SK-N-SH treated with all-trans-retinoic acid at 6 μM for 48 hours (cell line): ENCODE measurements at places on chromosomes 5 and 9.

DNA sequence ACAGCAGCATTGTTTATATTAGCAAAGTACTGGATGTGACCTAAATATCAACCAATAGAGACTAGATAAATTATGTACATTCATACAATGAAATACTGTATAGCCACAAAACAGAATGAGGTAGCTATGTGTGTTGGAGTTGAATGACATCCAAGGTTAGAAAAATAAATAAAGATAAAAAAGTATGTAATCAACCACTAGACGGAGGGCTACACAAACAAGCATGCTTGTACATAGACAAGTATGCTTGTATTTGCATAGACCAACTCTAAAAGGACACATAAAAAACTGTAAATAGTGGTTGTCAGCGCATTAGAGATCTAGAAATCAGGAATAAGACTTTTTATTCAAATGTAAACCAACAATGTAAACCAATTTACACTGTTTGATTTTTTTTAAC, 3.0 kb downstream of the FEM1C start:
- ATAC-seq, result no peak

DNA sequence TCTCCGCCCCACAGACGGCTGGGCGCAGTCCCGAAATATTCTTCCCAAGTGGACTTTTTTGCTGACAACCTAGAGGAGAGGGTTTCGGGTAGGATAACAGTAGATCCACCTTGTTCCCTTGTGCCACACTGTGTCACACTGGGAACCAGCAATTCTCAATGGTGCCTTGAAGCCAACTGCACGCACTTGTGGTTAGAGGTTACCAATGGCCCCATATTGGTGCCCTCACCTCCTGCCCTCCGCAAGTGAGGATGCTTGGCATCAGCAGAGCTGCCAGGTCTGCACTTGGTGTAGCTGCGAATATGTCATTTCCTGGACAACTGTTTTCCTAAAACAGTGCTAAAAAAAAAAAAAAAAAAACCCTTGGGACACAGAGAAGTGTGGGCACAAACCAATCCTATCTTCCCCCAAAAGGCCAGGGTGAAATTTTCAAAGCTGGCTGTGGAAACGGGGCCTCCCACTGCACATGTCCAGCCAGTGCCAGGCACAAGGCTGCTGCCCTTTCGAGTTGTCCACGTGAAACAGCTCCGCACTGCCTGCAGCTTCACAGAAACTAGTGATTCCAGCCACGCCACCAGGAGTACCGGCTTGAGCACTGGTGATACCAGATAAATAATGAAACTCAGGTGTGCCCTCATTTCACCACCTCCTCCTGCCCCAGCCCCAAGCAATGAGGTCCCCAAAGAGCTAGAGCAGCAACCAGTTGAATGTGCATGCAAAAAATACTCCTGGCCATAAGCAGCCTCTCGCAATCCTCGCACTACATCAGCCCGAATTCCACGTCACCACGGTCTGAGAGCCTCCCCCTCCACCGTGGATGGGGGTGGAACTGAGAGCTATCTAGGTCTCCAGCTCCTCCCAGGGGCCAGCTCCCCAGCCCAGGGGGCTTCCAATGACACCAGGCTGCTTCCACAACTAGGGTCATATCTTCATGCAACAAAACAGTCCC, 51.2 kb downstream of the USP20 start:
- ATAC-seq, result no peak

GRCh38 chr5:6356578-6357164, 21.7 kb downstream of the MED10 start:
- ATAC-seq, result no peak

DNA sequence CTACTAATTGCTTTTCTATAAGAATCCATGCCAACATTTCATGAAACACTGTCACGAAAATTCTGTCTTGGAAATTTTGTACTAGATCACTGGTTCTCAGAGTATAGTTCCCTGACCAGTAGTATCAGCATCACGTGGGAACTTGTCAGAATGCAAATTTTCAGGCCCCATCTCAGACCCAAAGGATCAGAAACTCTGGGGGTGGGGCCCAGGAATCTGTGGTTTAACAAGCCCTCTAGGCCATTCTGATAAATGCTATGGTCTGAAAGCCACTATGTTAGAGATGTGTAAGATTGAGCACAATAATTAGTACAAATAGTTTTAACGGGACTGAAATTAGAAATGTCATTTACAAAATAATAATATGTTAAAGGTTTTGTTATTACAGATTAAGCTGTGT, 615.7 kb upstream of the ARRDC3 start:
- no peak for ATAC-seq

DNA sequence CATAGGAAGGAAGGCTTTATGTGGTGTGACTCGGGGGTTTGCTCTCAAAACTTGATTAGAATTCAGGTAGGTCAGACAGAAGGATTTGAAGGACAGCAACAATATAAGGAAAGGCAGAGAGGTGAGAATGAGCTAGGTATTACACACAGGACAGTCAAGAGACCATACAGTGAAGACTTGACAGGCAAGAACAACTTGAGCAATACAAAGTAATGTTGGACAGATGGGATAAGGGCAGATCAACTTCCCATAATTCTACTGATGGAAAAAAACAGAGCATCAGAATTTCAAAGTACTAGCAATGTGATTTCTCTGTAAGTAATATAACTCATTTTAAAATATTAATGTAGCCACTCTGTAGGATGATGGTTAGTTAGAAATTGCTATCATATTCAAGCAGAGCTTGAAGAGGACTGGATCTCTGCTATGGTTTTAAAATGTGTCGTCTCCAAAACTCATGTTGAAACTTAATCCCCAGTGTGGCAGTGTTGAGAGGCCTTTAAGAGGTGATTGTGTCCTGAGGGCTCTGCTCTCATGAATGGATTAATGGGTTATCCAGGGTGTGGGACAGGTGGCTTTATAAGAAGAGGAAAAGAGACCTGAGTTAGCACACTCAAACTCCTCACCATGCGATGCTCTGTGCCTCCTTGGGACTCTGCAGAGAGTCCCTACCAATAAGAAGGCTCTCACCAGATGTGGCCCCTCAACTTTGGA, 22.4 kb upstream of the HOMER1 start:
- no peak for ATAC-seq

- ATAC-seq, result no peak
Observed at GRCh38 chr5:12652201-12652600, 748.0 kb upstream of the CTNND2 start.

- ATAC-seq, result no peak
Observed at GRCh38 chr9:81363916-81364480, 325.3 kb downstream of the TLE1 start.
